ENCODE measurements at places on chromosomes 6 and 20.

GRCh38 chr20:47464380-47465101 lies 37.1 kb upstream of the NCOA3 start:
- DNase-seq = peak; percentile 92

- no peak for DNase-seq
Observed at GRCh38 chr6:164101859-164102258, 687.3 kb downstream of the QKI start.

DNA sequence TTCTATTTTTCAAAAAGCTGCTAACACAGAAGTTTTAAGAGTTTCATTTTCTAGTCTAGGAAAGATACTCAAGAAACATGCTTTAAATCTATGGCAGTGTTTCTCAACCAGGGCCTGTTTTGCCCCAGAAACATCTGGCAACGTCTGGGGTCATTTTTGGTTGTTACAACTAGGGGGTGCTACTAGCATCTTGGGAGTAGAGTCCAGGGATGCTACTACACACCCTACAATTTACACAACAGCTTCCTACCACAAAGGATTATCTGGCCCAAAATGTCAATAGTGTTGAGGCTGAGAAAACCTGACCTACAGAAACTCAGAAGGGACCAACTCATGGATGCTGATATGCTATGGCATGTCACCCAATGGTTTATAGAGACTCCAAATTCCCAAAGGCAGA lies 24.4 kb downstream of the SERAC1 start:
- no peak for DNase-seq

- DNase-seq = no peak
Observed at GRCh38 chr6:143357152-143357551, 93.3 kb downstream of the ADAT2 start.

DNA sequence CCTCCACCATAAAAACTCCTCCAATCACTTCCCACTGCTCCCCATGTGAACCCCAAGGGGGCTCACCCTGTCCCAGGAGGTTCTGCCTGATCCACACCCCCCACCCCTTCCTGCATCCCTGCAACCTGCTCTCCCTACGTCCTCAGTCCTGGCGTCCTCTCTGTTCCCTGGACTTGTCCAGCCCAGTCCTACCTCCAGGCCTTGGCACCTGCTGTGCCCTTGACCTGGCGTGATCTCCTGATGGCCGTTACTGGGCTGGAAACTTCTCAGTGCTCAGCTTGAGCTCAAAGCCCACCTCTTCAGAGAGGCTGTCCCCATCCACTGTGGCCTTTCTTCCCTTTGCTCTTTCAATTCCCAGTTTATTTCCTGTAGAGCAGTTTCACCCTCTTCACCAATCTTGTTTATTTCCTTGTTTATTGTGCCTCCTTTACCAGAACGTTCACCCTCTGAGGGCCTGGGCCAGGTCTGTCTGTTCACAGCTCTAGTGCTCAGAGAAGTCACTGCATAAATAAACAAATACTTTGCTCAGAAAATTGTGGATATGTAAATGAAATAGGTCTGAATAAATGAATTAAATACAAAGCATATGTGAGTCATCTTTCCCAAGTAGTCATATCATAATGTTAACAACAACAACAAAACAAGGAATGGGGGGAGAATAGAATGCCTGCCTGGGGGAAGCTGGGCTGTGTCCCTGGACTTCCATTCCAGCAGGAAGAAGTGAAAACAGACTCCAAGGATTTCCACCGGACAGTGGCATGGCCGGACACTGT lies 175.7 kb upstream of the SULF2 start:
- no peak for DNase-seq

DNA sequence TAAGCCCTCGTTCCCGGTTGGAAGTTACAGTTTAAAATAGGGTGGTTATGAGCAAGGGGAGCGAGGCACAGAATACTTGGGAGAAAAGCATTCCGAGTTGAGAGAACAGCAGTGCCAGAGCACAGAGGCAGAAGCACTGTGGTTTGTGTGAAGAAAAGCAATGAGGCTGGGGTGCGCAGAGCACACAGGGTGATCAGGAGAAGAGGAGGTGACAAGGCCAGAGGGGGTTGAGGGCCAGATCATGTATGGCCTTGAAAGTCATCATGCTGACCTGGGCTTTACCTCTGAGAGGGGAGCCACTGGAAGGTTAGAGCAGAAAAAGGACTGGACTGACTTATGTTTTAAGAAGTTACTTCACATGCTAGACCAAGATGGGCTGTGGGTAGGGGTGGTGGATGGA lies 3.5 kb upstream of the BTN3A2 start:
- no peak for DNase-seq

DNA sequence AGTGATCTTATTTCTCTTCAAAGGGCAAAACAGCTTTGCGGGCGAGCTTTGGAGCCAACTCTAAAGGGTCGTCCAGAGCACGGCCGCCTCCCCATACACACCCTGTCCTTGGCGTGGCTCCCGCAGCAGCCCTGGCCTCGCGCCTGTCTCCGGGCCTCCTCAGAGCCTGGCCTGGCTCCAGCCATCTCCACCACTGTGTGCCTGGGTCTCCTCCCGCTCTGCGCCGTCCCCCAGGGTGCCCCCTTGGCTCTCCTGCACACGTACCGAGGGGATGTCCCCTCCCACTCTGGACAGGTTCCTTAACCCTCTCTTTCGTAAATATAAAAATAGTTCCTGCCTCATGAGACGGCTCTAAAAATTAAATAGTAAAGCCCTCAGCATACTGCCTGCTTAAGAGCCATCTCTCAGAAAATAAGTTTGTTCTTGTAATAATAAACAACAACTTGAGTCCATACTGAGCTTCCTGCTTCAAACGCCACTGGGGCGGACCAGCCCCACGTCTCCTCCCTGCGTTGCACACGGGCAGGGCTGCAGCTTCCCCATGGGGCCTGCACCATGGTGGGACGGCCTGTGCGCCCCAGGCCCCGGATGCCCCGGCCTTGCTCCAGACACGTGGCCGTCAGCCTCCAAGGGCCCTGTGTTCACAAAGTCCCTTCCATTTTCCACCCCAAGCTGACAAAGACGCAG lies 226.2 kb downstream of the TTLL2 start:
- DNase-seq = no peak

DNA sequence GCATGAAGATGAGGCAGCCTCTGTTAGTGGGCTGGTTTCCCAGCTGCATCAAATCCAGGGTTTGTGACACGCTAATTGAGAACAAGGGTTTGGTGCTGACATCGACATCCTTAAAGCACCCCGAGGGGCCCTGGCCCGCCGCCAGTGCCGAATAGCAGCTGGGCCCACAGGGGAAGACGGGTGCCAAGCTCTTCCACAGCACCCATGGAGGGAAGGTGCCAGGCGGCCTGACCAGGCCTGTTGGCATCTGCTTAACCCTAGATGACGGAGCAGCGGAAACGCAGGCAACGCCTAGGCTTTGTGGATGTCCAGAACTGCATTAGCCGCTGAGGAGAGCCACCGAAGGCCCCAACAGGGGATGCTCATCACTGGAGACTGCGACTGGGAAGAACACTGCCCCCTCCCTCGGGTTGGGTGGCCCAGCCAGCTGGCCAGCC lies 16.0 kb downstream of the UQCC2 start:
- no peak for DNase-seq

- DNase-seq = no peak
Observed at GRCh38 chr20:22382742-22383141, 201.6 kb downstream of the FOXA2 start.

- DNase-seq = no peak
Observed at GRCh38 chr6:56250266-56250665, 2.9 kb upstream of the COL21A1 start.

GRCh38 chr20:6506906-6507305 lies 260.6 kb upstream of the BMP2 start:
- DNase-seq = no peak

GRCh38 chr6:13402711-13403110 lies 74.4 kb upstream of the TBC1D7 start:
- DNase-seq = no peak

- DNase-seq = no peak
Observed at GRCh38 chr20:3820901-3821727, 767 bp downstream of the AP5S1 start.

- DNase-seq = no peak
Observed at GRCh38 chr6:144234935-144235334, 50.2 kb upstream of the UTRN start.

- DNase-seq = no peak
Observed at GRCh38 chr6:19802656-19803055, 34.5 kb upstream of the ID4 start.

DNA sequence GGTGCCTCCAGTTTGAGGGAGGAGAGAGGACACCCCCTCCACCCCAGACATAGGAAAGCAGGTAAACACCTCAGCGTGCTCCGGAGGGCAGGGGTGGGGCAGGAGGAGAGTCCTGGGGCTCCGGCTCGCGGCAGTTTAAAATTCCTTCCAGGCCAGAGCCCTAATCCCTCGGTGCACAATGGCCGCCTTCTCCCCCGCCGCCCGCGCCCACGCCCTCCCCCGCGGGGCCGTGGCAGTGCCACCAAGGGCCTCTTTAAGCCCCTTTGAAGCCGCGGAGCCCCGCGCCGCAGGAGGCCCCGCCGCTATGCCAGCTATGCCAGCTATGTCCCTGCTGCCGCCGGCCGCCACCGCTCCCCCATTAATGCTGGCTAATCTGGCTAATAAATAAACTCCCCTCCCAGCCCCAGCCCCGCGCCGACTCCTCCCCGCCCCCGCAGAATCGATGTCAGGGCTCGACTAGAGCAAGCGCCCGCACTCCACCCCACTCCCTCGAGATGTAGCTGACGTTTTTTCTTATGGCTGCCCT lies 125.1 kb downstream of the MRPL14 start:
- DNase-seq = no peak

- no peak for DNase-seq
Observed at GRCh38 chr20:63351811-63352591, 9.1 kb downstream of the CHRNA4 start.

- DNase-seq = no peak
Observed at GRCh38 chr20:21102603-21103311, 3.4 kb downstream of the LINC00237 start.

DNA sequence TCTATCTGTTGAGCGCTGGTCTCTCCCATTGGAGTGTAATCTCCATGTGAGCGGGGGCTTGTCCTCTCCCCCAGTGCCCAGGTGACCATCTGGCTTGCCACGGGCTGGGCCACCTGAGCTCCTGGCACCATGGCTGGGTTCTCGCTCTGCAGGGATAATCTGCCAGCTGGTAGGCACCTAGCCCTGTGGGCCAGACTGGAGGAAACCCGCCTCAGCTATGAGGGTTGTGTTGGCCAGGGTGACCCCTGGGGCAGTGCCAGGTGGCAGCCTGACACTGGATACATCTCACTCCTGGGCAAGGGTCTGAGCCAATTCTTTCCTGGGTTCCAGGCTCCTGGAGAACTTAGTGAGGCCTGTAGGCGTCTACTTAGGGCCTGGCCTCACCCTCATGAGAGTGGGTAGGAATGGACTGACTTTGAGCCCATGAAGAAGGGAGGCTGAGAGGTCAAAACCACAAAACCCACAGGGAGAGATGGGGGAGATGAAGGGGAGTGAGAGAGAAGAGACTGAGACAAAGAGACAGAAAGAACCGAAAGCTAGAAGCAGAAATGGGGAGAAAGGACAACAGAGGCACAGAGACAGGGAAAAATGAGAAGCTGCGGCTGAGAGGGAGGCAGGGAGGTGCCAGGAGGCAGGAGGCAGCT lies 5.8 kb upstream of the SLC52A3 start:
- DNase-seq = no peak

DNA sequence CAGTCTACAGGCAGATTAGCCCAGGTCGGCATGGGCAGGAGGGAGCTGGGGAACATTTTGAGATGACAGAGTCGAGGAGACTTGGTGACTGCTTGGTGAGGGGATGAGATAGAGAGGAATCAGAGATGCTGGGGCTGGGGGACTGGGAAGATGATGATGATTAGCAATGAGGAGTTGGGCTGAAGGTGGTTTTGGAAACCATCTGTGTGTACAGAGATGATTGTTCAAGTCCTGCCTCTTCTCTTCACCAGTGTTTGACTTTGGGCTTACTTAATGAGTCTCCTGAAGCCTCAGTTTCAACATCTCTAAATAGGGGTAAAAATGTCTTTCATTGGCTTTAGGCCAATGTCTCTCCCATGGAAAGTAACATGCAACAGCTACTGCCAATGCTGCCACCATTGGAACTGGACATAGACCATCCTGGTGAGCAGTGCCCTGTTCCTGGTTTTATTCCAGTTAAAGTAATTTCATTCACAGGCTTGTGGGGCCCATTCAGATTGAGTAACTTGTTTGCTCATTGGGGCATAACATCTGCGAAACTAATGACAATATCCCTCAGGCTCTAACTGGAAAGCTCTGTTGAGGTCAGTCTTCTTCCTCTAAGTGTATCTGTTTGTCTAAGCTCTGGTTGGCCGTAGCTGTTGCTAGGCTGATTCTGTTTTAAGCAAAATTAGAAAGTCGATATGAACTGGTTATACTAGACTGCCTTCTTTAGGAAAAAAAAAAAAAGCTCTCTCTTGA lies 99.1 kb downstream of the ARMC2 start:
- DNase-seq = peak; percentile 90

- DNase-seq = no peak
Observed at GRCh38 chr20:19314621-19315020, 102.2 kb downstream of the SLC24A3 start.

- no peak for DNase-seq
Observed at GRCh38 chr20:11537032-11537431, 380.7 kb upstream of the BTBD3 start.

DNA sequence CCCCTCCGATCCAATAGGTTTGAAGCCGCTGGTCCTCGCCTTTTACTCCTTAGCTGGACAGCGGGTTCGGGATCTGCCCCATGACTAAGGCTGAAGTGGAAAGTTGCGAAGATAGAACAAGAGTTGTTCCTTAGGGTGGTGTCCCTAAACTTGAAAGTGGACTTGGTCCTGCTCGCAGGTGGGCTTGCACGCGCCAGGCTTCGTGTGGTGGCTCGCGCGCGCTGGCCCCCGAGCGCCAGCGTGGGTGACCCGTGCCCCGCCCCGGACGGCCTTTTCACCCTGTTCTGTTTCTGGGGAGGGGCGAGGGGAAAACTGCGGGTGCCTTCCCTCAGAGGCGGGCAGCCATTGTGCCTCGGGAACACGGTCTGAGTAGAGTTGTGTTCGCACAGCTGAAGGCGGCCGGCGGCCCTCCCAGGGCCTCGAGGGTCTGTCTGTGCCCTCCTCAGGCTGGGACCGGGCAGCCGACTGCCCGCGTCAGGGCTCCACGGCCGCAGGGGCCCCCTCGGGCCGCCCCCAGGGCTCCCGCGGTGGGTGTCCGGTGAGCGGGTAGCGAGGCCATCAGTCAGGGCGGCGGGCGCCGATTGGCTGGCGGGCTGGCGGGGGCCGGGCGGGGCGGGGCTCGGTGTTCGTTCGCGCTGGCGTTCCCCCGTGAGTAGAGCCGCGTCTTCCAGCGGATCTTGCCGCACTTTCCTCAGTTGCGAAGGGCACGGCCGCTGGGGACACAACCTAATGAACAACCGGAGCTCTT lies 33.0 kb downstream of the RREB1 start:
- no peak for DNase-seq

- no peak for DNase-seq
Observed at GRCh38 chr6:14500809-14501208, 383.2 kb downstream of the CD83 start.

Data from GM04503 (cell line).